ENCODE measurements at places on chromosomes 3 and 15.

GRCh38 chr15:35871282-35871681, 325.3 kb upstream of the DPH6 start:
- DNase-seq, result no peak

GRCh38 chr3:141405591-141405990, 37.3 kb downstream of the ZBTB38 start:
- DNase-seq, result no peak

GRCh38 chr3:149145356-149145755, 15.9 kb downstream of the HPS3 start:
- DNase-seq, result no peak

DNA sequence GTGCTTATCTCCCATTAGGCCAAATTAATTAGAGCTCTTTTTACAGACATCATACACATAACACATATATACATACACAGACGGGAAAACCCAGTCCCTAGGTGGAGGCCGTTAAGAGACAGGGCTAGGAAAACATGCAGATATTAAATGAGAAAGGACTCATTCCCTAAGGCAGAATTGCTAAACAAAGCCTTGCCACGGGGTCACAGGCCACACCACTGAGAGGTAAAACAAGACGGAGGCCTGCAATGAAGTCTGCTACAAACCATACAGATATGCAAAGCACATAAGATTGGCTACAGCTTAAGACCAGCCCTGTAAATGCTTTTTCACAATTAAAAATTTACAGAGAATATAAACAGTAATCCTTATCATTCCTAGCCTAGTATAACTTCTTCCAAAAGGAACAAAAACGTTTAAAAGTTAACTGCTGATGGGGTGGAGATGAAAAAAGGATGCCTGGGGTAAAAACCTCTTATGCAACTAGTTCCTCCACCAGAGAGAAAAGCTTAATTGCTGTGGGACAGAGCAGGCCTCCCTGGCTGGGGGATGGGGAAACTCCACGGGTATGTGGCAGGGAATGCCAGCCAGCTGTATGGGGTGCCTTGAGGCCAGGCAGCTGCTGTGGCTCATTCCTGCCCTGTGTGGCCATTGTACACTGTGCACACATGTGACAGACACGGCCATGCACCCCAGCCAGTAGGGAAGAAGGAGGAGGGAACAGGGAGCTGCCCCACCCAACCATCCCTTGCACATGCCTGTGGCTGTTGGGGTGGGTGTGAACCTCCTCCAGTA, 481.4 kb upstream of the LMCD1 start:
- DNase-seq, result no peak

GRCh38 chr15:85615930-85616329, 178.8 kb downstream of the KLHL25 start:
- peak; percentile 49 for DNase-seq

DNA sequence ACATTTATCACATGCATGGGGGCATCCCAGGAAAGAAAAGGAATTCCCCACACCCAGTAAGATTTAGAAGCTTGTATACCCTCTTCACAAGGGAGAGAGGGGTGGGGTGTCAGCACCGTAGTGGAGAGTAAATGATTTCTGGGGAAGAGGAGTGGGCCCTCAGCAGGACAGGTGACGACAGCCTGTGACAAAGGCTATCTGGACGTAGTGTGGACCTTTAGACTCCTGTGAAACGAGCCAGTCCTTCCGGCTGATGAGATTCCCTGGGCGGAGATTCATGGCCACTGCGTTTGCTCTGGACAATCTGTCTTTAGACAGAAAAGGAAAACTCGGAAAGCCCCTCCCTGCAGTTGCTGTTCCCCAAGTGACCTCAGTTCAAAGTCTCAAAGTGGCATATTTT, 1.7 kb upstream of the FAM3D start:
- DNase-seq, result no peak

- no peak for DNase-seq
These were observed 76.7 kb downstream of the MITF start for GRCh38 chr3:69815970-69816369.

DNA sequence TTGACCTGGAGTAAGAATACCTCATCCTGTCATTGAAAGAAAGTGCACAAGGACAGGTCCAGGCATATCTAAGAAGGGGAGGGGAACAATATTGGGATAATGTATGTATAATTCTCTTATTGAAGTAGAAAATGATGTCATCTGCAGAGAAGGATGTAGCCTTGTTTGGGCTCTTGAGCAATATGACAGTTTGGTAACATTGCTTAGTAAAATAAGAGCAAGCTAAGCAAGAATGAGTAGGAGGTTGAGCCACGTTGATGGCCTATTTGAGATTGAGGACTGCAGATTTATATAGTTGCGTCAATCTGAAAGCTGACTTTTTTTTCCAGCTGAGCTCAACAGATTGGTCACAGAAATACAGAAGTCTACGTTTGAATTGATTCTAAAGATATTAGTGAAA, 145.2 kb downstream of the FILIP1L start:
- no peak for DNase-seq

GRCh38 chr15:91135201-91136130, 35.4 kb downstream of the SV2B start:
- no peak for DNase-seq

DNA sequence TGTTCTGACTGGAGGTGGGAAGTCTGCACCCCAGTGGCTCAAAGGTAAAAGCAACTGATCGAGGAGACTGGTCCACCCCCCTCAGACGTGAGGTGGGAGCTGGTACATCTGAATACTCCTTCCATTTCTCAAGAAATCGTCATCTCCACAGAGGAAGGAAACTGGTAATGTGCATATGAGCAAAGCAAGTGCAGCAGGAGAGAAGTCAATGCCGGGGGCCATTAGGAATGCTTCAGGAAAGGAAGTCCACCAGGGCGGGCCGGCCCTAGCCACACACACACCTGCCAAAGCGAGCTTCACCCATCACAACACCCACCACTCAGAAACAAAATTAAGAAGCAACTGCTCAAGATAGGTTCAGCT, 8.5 kb downstream of the TBC1D2B start:
- no peak for DNase-seq

- no peak for DNase-seq
These were observed 152.0 kb downstream of the KLHL25 start for GRCh38 chr15:85642693-85643066.

DNA sequence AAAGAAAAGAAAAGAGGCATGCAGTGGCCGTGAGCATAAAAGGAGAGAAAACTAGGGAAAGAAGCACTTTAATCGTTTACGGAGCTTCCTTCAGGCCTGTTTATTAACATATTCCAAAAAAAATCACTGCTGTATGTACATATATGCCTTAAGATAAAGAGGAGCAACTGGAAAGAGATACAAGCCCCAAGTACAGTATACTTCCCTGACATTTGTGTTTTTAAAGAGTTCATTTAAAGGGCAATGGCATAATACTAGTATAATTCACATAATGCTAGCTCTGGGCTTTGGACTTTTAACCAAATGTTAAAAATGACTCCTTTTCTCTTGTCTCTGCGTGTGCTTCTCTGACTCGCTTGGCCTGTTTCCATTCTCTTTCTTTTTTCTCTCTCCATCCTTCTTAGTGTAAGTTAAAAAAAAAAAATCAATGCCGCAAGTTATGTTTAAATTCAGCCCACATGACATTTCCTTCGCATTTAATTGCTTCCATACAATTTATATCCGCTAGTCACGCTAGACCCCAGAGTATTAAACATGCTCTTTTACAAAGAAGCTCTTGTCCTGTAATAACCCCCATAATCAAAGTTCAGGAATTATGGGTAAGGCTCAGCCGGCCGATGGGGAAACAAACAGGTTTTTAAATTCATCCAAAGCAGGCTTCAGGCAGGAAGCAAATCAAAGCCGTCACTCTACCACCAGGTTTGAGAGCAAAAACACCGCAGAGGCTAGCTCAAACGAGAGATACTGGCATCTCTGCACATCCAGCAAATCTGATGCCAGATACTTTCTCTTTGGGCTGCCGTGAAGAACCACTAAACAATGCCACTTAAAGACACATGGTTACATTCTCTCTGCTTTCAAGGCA, 19.4 kb downstream of the WWTR1 start:
- DNase-seq, result no peak

- DNase-seq, result no peak
These were observed 15.0 kb downstream of the DNAH1 start for GRCh38 chr3:52331091-52331490.

DNA sequence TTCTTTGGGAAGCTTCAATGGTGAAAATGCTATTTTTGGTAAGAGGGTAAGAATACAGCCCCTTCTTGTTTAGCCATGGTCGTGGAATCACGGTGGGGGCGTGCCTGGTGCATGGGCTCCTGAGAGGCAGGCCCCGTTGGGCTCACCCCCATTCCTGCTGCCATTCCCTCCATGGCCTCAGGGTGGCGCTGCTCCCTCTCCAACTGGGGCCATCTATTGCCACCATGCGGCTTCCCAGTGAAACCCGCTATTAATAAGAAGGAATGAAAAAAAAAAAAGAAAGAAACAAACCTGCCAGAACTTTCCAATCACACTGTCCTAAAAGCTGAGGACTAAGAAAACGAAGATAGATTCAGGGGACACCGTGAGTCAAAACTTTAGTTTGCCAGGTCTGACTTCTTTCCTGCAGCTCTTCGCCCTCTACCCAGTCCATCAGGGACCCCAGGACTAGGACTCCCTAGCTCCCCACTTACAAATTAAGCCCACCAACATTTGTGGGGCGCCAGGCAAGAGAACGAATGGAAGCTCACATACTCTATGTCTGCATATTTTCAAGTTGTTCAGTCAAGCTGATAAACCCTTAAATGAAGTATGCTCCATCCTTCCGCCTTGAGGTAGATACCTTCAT, 30.6 kb upstream of the ABHD2 start:
- peak; percentile 93 for DNase-seq

DNA sequence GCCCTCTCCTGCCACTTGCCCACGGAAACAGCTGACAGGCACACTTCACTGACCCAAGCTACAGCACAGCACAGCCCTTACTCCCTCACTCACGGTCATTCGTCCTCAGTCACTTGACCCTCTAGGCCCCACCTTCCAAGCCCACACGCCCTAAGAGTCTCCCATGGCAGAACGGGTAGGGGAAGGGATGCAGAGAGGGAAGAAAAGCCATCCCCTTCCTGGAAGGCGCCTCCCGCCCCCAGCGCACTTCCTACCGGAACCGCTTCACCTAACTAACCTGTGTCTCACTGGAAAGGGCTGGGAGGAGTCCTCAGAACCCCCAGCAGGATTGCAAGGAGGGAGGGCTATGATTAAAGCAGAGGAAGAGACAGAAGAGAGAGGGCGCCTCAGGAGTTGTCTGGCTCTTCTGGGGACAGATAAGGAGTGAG, 22.9 kb downstream of the EPHB3 start:
- DNase-seq, result no peak

- no peak for DNase-seq
These were observed 102.9 kb downstream of the CHST2 start for GRCh38 chr3:143222505-143222904.

DNA sequence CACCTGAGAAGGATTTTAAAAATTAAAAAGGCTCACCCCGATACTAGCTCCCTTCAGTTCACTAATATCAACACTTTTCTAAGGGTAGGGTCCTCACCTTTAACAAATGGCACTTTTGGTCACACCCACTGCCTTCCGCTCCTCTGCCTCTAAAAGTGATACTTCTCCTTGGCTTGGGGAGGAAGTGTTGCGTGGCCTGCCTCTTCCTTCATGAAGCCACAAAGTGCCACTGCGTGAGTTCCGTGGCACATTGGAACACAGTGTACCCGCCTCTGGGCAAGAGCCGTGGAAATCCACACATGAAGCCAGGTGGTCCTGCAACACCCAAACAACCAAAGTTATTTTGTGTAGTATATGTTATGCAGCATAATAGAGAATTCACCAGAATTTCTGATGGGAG, 3.9 kb downstream of the B4GALT4 start:
- DNase-seq, result no peak

DNA sequence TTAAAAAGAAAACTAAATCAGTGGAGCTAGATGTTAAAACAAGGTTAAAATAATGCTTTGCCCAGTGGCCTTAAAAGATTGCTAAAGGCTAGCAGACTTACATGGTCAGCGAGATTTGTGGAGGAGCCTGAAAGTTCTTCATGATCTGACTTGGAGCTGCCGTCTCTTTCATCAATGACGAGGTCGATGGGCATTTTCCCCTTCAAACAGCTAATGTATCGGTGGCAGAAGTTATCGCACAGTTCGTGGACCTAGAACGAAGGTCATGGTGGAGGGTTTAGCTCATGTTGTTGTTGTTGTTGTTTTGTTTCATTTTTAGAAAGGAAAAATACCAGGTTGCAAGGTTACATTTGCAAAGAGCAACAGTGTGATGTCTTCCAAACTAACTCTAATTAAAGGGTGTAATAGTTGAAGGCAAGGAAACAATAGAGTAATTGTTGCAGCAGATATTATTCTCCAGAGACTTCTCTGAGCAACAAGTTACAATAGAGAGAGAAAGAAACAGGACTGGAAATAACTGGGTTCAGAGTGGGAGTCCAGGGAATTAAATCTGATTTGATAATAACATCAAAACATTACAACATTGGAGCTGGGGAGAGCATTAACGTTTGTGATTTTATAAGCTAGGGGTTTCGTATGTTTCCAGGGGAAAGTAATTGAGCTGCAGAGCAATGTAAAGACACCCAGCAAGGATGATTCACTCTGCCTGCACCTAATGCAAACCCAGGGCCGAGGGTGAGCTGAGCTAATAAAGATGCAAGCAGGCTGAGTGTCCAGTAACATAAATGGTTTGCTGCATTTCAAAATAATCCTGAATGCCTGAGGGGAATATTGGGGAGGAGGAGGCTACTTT, 6.6 kb downstream of the MEIS2 start:
- DNase-seq, result no peak

GRCh38 chr3:150312018-150312657, 96.0 kb upstream of the TSC22D2 start:
- DNase-seq, result no peak

DNA sequence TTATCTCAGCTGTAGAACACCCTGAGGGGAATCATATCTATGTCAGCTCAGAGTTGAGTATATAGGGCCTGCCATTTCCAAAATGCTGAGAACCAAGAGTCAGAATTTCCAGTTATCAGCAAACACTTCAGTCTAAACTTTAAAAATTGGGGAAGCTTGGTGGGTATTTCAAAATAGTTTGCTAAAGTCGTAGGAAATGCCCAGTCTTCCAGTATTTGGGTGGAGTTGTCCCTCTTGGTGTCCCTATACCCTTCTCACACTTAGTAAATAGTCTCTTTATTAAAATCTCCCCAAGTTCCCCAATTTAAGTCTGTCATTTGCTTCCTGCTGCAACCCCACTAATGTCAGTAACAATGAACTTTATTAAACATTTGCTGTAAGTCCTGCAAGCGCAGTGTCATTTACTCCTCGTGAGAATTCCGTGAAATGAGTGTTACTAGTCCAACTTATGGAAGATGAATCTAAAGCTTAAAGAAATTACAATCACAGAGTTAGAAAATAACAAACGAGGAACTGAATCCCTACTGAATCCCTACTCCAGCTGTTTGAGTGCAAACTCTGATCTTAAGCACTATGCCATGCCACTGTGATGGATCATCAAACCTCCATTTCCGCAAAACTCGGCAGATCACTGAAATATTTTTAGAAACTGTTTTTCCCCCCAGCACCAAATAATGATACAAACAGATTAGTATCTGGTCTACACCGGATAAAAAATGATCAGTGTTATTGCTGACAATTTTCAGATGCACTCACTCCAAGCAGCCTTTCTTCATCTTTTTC, 341.7 kb upstream of the PROK2 start:
- DNase-seq, result no peak
